ENCODE measurements at places on chromosomes 3 and 15.

DNA sequence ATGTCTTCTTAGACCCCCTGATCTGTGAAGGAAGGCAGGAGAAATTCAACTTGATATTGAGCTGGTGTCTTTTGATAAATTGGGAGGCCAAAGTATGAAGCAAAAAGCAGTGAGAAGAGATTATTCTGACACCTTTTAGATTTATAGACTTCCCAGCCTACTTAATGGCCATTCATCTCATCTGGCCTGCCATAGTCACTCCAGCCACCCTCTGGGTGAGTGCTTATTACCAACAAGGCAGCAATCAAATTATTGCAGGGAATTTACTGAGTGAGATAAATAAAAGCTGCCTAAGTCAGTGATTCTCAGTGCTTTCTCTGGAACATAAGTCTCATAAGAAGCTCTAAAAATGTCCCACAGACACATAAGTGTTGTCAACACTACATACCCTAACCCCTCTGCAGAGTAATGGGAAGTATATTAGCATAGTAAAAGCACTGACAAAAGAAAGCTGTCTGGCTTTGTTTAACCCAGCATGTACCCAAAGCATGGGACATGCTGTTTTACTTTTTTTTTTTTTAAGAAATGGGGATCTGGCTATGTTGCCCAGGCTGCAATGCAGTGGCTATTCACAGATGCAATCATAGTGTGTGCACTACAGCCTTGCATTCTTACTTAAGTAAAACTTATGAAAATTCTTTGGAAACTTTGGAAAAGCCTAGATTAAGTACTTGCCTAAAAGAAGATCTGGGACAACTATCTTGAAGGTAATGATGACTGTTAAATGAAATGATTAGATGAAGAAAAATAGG lies 725.3 kb downstream of the TUSC7 start:
- DNase-seq = no peak

DNA sequence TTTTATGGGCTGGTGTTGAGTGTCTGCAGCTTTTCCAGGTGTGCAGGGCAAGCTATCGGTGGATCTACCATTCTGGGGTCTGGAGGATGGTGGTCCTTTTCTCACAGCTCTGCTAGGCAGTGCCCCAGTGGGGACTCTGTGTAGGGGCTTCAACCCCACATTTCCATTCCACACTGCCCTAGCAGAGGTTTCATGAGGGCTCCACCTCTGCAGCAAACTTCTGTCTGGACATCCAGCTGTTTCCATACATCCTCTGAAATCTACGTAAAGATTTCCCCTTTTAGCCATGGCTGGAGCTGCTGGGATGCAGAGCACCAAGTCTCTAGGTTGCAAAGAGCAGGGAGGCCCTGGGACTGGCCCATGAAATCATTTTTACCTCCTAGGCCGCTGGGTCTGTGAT lies 11.6 kb downstream of the RFX7 start:
- DNase-seq = no peak

- DNase-seq = no peak
These were observed 810 bp downstream of the PTPRG start for GRCh38 chr3:61562042-61562720.

DNA sequence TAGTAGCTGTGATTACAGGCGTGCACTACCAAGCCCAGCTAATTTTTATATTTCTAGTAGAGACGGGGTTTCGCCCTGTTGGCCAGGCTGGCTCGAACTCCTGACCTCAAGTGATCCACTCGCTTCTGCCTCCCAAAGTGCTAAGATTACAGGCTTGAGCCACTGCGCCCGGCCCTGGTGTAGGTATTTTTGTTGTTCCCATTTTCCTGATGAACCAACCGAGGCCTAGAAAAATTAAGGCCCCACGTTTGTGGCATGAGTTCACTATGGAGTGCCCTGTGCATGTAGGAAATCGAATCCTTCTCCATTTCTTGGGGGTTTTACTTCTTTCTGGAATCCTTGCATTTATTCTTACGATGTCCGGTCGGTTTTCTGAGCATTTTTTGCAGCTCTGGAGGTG lies 14.3 kb upstream of the TATDN2 start:
- no peak for DNase-seq

DNA sequence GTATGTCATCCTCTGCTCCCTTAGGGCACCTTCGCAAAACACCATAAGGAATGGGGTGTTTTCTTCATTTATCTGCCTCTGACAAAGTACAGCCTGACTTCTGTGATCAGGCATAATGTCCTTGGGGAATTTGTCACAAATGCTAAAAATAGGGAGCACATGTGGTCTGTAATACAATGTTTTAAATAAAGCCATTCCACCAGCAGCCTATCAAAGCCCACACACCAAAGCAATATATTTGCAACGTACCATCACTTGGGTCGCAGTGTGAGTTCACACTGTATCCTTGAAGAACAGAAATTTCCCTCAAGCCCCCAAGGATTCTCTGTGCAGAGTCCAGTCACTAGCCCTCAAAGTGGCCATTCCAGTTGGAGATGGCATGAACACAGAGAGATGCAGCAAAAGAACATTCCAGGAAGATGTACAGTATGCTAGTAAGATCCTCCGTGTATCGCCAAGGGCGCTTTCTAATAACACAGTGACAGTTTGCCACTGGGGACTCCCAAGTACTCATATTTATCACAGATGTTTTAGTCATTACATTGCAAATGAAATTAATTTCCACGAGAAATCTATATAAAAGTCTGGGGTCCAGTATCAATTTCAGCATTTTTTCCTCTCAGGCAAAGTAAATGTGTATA lies 246.7 kb downstream of the MCTP2 start:
- no peak for DNase-seq

- DNase-seq = no peak
These were observed 5.2 kb downstream of the C3orf49 start for GRCh38 chr3:63824309-63824708.

- DNase-seq = no peak
These were observed 58.4 kb downstream of the TP63 start for GRCh38 chr3:189689625-189690024.

DNA sequence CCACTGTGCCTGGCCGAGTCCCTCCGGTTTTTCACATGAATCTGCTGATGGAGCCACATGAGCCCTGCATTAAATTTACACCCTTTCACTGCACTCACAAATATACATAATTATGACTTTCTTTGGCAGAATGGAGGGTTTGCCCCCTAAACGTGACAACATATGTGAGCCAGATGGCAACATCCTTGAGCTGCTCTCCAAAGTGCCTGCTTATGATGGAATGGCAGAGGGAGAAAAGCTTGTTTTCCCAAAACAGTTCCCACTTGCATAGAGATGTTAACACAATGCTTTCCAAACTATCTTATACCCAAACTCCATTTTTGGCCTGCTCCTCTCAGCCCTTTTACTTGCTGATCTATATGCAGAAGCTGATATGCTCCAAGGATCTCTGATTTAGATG lies 54.9 kb downstream of the ABCC5 start:
- no peak for DNase-seq

DNA sequence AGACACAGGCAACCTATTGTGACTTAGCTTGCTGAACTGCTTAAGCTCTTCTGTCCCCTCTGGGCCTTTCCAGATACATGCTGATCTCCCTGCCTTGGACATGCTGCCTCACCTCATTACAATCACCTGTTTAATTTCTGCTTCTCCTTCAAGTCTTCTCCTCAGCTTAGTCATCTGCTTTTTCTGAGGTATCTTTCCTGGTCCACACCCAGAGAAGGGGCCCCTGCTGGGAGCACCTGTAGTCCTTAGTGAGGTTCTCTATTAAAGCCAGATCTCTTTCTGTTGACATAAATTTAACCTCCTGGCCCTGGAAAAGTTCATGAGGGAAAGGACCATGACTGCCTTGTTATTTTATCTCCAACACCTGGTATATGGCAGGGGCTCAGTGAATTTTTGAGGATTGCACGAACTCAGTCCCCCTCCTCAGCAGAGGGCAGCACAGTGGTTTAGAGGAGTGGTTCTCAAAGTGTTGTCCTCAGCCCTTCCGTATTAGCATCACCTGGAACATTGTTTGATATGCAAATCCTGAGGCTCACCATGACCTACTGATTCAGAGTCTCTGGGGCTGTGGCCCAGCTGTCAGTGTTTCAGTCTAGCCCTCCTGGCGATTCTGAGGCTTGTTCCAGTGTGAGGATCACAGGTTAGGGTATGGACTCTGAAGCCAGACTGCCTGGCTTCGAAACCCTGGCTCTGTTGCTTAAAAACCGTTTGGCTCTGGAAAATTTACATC lies 12.7 kb downstream of the COL6A6 start:
- DNase-seq = no peak

DNA sequence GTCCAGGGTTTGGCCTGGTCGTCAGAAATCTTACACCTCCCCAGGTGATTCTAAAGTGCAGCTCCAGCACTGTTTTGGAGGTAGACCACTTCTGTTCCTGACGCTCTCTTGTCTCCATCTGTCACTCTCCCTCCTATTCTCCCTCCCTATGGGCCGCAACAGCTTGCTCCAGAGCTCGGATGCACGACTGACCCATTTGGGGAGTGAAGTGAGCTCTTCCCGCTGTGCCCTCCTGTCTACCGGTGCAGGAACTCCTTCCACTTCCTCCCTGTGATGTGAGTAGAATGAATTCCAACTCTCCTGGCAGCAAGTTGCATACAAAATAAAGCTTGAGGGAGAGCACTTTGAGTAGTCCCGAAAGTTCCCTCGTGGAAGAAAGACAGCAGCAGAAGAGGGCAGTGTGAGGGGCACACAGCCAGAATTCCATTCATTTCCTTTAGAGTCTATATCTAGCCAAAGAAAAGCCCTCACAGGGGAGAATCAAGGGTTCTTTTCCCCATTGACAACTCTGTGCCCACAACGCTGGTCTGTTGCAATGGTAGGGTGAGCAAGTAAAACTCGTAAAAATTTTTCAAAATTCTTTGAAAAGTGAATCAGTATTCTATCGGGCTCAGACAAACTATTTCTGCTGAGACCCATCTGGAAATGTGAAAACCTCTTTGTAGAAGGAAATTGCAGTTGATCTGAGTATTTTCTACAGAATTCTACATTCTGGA lies 39.9 kb upstream of the BDH1 start:
- no peak for DNase-seq

DNA sequence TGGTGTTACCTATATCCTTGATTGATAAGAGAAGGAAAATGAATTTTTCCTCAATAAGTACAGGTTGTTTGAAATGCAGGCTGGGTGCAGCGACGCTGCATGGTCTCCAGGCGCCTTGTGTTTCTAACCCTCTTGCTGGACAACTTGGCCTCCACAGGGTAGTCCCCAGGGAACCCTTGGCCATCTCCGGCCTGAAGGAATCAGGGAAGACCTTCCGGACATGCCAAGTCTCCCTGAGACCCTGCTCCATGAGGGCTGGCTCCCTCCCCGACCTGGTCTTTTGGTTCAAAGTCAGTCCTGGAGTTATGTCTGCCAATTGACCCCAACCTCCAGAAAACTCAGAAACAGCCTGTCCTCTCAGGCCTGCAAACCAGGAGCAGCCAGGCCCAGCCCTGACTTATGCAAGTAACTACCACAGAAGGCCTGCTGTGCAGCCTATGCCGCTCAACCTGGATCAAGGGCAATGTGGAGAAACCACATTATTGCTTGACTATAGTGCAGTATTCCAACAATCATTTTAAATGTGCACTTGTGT lies 98.3 kb downstream of the LIPC start:
- no peak for DNase-seq

GRCh38 chr15:89777073-89777751 lies 1.1 kb downstream of the MESP2 start:
- DNase-seq = no peak

DNA sequence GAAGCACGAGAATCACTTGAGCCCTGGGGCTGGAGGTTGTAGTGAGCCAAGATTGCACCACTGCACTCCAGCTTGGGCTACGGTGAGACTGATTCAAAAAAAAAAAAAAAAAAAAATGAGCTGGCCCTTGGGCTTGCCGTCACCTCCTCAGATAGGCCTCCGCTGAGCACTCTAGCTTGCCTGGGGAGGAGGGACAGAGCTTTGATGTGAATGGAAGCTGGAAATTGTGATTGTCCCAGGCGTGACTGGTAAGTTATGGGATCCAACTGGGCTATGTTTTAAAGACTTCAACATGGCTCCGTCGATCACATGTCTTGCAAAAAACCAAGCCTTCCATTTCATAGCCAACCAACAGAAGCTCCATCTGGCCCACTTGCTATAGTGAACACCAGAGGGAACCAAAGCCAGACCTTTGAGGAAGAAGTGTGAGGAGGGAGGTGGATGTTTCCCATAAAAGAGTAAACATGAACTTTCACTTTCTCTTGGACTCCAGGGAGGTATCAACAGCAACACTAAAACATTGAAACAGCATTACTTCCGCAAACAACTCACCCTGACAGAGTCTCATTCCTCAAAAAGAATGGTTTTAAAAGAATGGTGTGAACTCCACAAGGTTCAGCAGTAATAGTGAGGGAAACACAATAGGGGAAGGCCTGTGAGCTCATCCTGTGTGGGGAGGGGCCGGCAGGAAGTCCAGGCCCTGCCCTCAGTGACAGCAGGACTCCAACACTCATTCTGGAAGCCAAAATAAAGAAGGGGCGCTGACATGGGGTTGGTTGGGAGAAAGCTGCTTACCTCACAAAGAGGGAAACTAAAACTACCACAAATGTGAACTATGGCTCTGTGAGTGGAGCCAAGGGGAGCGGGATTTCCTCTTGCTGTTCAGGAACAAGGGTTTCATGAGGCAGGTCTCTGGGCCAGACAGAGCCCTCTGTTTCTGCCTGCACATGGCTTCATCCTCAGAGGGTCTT lies 59.2 kb upstream of the IL12A start:
- DNase-seq = no peak

DNA sequence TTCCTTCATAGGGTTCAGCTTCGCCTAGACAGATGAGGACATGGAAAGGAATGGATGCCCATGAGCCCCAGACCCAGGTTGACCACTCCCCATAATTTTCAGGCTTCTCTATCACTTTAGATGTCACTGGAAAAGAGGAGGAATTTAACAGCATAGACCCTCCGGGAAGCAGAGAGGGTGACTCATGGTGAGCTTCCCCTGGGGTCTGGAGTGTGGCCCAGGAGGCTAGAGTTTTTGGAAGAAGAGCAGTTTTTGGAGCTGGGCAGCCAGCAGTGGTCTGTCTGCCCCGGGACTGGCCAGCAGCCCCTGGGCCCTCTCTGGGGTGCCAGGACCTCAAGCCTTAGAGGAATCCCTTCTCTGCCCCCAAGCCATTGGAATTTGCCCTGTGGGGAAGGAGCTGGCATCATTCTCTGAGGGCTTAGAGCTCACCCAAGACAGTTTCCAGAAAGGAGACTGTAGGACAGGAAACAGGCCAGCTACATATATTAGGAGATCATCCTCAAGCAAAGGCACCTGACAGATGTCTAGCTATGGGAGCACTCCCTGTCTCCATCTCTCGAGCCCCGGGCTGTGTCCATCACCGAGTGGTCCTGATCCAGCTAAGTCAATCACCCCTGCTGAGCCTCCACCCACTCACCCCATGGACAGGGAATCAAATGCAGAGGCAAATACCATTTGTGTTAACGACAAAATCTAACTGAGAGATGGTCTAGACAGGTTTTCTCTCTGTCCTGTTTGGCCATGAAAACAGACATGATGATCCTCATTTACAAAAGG lies 67.3 kb downstream of the MEGF11 start:
- DNase-seq = no peak

DNA sequence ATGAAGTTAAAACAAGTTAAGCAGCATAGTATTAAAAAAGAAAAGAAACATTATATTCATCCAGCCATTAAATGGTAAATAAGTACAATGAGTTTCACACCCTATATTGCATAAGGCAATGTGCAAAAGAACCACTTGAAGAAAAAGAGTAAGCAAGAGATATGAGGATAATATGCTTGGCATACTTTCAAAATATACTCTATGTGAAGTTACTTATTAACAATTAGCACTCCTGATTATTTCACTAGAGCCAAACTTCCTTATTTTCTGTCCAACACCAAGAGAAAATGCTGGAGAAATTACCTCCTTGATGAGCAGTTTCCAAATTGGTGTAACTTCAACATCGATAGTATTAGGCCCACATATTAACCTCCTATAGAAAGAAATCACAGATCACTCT lies 63.7 kb downstream of the ATP13A4 start:
- DNase-seq = no peak

Measured in CD8-positive, alpha-beta memory T cell (primary cell).